Amygdala (tissue), 56 donors: ENCODE measurements at places on chromosomes 1 and 21.

- no peak for DNase-seq
Observed at GRCh38 chr1:73761559-73761958, 436.4 kb downstream of the LRRIQ3 start.

DNA sequence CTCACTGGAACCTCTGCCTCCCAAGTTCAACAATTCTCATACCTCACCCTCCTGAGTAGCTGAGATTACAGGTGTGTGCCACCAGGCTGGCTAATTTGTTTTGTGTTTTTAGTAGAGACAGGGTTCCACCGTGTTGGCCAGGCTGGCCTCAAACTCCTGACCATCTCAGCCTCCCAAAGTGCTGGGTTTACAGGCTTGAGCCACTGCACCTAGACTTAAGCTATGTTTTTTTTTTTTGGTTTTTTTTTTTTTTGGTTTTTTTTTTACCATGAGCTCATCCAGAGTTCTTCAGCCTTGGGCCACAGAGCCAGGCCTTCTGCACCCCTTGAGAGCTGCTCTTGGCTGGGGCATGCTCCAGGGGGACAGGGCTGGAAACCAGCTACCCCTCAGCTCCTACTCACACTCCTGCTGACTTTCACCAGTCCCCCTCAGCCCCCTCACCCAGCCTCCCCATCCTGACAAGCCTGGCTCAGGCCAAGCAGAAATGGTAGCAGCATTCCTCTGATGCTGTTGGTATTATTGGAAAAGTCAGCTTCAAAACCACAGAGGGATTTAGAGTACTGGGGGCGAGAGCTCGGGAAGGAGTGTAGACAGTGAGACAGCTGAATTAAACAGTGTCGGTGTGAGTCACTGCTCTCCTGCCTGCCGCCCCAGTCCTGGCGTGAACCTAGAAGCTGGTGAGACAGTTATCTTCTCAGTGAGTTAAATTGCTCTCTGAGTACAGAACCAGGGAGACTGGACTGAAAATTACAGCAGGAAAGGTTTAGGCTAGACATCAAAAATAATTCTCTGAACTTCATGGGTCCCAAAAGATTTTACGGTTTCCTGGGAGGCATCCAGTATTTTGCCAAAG, 63.7 kb downstream of the NAV1 start:
- DNase-seq: no peak

DNA sequence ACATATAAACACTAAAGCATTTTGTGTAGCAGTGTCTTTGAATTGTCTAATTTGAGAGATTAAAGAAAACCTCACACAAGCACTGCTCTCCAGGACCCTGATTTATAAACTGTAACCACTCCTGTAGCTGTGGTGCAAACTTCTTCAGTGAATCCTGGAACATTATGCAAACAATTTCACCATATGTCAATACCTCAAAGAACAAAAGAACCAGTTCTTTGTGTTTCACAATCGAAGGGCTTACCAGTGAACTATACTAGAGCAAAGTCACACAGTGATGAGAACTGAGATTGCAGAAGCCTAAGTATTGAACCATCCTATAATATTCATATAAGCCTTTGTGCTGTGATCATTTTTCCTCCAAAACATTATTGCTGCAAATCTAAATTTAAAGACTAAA, 21.5 kb downstream of the DPH5 start:
- no peak for DNase-seq

GRCh38 chr1:208006258-208006920, 95.5 kb upstream of the CD34 start:
- no peak for DNase-seq

GRCh38 chr1:42017259-42017658, 98.5 kb upstream of the HIVEP3 start:
- DNase-seq: no peak

DNA sequence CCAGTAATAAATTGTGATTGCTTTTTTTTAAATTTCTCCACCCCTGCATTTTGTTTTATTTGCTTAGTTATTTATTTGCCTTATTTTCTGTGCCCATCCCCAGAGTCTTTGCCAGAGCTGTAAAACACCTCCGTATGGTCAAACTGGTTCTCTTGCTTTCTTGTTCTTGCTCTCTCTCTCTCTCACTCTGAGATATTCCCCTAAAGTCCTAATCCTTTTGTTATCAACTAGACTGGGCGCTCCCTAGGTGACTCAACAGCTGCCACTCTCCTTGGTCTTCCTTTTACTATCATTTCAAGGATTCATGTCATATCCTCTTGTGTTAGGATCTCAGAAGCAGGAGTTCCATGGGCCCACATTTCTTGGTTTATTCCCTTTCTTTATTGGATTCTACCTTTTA, 160.0 kb downstream of the PRDM2 start:
- DNase-seq: no peak

DNA sequence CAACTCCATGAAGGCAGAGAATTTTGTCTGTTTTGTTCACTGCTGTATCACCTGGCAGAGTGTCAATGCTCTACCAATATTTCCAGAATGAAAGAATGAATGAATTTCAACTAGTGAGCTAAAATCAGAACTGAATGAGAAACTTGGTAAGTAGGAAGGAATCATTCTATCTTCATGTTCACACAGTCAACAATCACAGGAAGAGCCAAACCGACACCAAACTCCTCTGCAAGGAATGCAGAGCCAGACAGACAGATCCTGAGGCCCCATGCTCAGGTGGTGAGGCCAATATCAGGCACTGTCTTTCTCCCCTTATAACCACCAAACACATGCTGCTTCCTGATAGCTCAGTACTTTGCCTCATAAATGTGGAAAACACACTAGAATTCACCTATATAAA, 139.1 kb downstream of the SLC45A1 start:
- DNase-seq: no peak
